ENCODE measurements at places on chromosomes 11 and 22. TPM values are rescaled to one million over a fixed set of nuclear protein-coding genes. Genes with fewer than 3 reads are reported as not detected.

Gene MUC5AC
- total RNA-seq, result 0.95 TPM

Gene KCNJ11
- total RNA-seq, result 7.0 TPM

Gene FKBP2
- total RNA-seq, result 138 TPM

Gene SF1
- total RNA-seq, result 146 TPM

Gene OR52I2
- total RNA-seq, result not detected

Gene CEP164
- 16.5 TPM for total RNA-seq

Gene OR4A16
- total RNA-seq, result not detected

Gene KLHL35
- total RNA-seq, result 0.75 TPM

Gene OR52E2
- total RNA-seq, result not detected

Measured in A549 treated with AZD2906 at 1 μM for 4 hours (cell line).